Activated CD8-positive, alpha-beta memory T cell treated with anti-CD3 and anti-CD28 coated beads, Interleukin-2, amount 50 U/mL, for 4 hours (primary cell): ENCODE measurements at places on chromosomes 4 and X.

DNA sequence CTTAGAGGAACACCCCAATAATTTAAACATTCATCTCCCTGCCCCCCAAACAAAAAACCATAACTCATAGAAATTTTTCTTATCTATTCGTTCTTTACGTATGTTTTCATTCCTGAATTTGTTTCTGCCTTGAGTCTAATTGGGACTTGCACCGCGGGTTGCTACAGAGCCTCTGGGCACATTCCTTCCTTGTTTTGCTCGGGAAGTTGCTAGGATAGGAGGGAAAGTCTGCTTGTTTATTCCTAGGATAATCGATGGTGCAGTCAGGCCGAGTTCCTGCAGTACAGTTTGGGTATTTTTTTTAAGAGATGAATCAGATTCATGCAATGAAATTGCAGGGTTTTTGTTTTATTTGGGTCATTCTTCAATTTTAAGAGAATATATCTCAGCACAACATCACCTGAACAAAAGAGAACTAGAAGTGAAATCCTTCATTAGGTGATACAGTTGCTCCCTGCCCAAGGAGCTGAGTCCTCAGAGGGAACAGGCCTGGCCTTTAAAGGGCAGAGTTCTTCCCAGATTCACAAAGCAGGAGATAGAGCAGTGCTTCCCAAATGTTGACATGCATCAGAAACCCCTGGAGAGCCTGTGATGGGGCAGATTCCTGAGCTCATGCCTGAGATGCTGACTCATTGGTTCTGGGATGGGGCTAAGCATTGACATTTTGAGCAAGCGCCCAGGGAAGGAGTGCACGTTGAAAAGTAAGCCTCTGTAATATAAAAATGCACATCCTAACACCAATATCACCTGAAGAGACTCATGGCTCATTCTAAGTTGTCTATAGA is 114.9 kb upstream of the FAM9B start:
- no peak for DNase-seq

DNA sequence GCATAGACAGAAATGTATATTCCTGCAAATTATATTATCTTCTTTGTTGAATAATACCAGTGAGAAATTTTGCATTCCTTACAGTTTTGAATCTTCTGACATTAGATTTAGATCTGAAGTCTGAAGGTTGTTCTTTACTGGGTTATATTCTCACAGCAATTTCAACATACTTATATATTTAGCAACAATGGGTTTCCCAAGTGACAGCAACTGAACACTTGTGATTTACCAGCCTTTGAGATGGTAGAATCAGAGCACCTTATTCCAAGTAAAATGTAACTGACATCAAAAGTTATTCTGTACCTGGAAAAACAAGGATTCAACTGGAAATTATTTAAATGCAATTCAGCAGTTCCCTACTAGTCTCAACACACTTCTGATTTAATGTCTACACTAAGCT is 66.0 kb downstream of the RELL1 start:
- no peak for DNase-seq

DNA sequence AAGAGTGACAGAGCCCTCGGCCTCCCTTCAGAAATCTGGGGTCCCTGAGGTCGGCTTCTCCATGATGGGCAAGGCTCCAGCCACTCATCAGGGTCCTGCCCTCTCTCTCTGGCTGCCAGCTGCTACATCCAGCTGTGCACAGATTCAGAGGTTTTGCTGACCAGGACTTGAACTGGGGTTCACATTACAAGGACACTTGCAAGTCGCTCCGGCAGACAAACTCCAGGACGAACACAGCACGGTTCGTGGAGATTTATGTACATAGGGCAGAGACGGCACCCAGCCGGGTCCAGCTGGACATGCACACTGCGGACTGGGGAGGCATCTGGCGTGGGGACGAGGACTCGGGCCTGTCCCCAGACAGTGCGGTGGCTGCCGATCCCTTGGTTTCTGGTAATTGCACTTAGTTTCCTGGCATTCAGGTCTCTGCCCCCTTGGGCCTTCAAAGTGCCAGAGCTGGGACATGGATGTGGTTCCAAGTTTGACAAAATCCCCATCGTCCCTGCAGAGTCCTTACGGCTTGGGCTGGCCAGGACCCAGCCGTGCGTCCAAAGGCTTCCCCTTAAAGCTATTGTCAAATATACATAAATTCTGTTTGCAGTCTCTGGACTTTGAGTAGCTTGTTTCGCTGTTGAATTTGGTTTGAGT is 6.2 kb upstream of the C4orf50 start:
- DNase-seq = no peak

DNA sequence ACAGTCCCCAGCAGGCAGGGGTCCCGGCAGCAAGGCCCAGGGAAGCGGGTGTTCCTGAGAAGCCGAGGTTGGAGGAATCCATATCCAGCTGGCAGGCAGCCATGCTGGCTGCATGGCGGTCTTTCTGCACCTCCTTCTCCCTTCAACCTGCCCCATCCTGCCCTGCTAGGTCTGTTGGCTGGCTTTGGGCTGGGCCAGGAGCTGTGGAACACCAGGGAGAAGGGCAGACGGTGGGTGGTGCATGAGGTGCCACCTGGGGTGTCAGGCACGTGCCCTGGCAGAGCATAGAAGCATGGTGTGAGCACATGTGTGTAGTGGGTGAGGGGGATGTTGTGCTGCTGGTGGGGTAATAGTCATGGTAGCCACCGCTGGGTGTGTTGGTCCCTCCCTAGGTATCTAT is 150.1 kb downstream of the PJA1 start:
- no peak for DNase-seq

GRCh38 chr4:80646061-80646460 is 310.5 kb downstream of the CFAP299 start:
- no peak for DNase-seq

DNA sequence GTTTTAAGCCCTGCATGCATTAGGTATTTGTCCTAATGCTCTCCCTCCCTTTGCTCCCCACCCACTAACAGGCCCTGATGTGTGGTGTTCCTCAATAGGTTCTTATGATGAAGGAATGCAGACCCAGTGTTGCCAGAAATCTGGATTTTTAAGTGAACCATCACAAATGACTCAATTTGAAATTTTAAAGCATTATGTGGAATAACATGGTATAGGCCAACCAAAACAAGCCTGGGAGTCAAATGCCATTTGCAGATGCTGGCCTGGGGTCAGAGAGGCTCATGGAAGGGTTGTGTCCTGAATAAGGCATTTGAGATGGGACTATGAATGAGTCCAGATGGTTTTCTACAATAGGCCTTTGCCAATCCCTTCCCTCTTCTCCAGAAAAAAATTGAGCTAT is 179.6 kb downstream of the SHROOM3 start:
- DNase-seq = no peak
